ENCODE measurements at places on chromosomes 2 and 18. TPM values are rescaled to one million over a fixed set of nuclear protein-coding genes. Genes with fewer than 3 reads are reported as not detected.

FAM237A gene
- total RNA-seq, result not detected

GKN2 gene
- not detected for total RNA-seq

NEU2 gene
- not detected for total RNA-seq

NAT8 gene
- total RNA-seq, result not detected

DNA sequence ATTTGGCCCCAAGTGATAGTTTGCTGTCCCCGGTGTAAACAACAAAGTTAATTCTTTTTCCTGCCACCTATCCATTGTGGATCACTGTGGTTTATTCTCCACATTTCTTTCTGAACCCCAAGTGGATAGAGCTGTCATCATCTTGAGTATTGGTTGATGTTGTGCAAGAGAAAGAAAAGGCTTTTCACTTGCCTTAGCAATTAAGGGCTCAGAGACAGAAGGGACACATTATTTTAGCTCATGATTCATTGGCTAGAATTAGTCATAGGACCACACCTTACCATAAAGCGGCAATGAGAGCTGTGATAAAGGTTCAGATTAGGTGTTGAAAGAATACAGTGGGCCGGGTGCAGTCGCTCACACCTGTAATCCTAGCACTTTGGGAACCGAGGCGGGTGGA, 442.1 kb upstream of the DCC start:
- no peak for DNase-seq

- DNase-seq, result no peak
Measured at GRCh38 chr2:95574506-95574905, 17.3 kb upstream of the TRIM43 start.

GRCh38 chr2:23756593-23757292, 170.2 kb downstream of the ATAD2B start:
- no peak for DNase-seq

DNA sequence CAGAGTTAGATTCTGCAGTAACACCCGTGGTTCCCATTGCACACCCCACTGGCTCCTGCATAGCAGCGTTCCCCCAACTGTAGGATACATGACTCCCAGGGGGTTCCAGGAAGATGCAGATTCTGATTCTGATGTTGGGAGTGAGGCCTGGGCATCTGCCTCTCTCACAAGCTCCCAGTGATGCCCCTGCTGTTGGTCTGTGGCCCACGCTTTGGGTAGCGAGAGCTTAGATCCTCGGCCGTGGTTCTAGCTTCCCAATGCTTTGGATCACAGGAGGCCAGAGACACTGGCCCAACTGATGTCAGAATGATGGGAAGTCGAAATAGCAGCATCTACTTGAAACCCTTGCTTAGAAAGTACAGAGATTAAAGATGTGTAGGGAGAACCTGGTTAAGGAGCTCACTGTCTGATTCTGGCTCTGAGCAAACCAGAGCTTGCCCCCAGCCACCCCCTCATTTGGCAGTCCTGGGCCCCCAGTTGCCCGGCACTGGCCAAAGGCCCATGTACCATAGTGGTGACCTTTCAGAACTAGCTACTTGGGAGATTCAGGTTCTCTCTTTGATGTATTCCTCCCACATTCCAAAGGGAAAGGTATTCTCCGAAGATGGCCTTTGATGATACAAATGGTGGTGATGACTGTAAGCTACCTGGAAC, 197.5 kb downstream of the FAM210A start:
- DNase-seq, result no peak

DNA sequence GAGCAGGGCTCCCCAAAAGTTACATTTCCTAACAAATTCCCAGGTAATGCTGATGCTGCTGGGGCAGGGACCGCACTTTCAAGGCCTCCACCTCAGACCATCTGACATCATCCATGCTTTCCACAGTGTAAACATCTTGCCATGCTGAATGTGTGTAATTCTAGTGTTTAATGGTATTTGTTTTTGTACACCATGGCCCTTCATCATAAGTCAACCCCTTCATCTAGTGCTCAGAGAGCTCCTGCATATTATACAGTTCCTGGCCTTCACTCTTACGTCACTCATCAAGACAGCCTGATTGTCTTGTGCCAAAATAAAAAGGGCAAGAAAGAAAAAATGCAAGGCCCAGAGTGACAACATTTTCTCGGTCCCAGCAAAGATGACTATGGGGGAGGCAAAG, 77.5 kb upstream of the ZFP36L2 start:
- no peak for DNase-seq

GRCh38 chr2:98469862-98470544, 25.3 kb downstream of the INPP4A start:
- no peak for DNase-seq

DNA sequence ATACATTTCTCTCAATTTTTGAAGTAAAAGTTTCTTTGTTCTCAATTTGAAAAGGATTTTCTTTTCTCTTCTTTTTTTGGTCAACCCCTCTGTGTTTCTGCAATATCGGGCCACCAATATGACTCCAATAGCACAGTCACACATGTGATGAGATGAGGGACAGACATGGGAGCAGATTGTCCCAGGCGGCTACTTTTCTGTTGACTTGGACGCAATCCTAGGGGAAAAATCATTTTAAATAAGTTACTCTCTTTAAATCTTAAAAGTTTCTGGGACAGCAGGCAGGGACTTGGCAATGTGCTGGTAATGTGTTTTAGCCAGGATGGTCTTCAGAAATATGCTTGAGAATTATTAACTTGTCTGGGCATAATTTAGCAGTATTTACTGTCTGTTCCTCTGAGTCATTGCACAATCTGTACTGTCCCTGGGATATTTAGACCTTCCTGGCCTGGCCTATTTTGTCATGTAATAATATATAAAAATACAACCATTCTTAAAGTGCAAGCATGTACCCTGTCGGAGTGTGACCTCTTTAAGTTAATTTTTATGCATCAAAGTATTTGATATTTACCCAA, 388.5 kb upstream of the FANCL start:
- no peak for DNase-seq

DNA sequence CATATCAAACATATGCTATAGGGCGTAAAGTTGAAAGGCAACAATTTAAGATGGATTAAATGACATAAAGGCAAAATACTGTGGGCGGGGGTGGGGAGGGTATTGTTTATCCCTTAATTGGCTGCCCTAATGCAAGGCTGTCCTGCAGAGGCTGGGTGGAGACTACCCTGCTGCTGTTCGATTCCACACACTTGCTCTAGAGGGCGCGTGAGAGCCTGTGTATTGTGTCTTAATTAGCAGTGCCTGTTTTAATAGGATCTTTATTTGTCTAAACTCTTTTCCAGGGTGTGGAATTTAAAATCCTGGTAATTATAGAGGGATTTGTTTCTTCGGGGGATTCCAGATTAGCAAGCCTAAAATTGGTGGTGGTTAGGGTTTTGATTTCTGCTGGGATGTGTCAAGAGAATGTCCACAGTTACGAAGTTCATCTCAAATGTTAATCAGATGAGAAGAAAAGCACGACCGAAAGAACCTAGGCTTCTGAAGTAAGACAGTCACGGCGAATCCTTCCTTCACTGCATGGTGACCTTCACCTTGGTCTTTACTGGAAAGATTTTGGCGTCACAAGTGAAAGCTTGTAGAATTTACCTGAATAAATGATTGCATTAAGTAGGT, 103.5 kb upstream of the MAP3K20 start:
- DNase-seq, result peak; percentile 62

- DNase-seq, result no peak
Measured at GRCh38 chr2:6749962-6750361, 115.7 kb downstream of the CMPK2 start.

DNA sequence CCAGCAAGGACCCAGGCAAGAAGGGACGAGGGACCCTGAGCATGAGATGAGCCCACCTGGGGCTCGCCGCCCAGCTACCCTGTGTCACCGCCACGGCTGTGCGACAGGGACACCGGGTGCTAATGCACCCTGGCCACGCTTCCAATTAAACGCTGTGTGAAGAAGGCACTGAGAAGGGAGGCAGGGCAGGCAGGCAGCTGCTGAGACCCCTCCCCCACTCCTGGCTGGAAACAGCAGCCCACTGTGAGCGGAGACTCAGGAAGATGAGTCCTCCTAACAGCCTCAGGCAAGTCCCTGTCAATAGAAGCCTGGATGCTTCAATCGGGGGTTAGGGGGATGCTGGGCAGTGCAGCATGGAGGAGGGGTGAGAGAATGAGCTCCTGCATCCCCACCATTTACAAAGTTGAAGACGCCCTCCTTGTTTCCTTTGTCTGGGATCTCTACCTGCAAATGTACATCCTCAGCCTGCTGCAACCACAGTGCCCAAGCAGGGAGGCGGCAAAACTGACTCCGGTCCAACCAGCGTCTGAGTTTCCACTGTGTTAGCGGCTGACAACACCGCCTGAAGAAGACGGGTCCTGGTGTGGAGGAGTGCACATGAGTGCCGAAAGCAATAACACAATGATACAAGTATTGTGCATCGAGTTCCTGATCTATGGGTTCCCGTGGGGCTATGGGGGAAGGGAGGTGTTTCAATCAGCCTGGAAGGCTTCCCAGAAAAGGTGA, 12.8 kb downstream of the TMEM163 start:
- DNase-seq, result peak; percentile 70

GRCh38 chr18:75010278-75010677, 198.7 kb downstream of the PTGR3 start:
- no peak for DNase-seq

- no peak for DNase-seq
Measured at GRCh38 chr2:112836695-112837117, at the start of gene IL1B. Gene IL1B, minus strand, starts transcription at chr2:112836779. Its CDS starts 550 bp downstream, at chr2:112836229.

DNA sequence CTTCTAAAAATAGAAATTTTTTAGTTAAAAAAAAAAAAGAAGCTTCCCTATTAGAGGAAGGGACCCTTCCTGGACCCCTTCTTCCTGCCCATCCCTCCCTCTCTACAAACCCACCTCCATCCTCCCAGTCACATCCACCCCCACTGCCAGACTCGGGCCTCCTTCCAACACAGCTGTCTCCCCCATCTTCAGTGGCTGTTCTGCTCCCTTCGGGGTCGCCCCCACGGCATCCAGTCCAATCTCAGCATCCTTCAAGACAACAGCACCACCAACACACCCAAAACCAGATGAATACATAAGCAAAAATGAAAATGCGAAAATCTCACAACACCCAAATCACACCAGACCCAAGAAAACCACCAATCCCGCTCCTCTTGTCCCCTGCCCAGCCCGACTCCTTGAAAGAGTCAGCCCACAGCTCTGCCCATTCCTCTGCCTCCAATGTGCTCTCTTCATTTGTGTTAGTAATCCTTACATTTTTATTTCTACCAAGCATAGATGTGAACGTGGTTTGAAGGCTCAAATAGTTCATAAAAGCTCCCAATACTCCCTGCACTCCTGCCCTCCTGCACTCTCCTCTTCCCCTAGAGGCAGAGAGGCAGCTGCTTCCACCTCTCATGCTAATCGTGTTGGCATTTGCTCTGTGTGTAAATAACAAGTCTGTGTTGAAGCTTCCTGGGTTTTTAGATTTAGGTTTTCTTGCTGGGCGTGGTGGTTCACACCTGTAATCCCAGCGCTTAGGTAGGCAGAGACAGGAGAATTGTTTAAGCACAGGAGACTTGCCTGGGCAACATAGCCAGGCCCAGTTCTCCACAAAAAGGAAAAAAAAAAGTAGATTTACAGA, 37.0 kb downstream of the MAL start:
- DNase-seq, result no peak
